ENCODE measurements at places on chromosomes 12 and 14.

- DNase-seq, result no peak
Observed at GRCh38 chr12:119178544-119179334, at the start of gene HSPB8. HSPB8 (plus strand) TSS chr12:119178931; CDS start chr12:119179313, 382 bp downstream.

- DNase-seq, result peak; percentile 60
Observed at GRCh38 chr14:22039938-22040780, 366.5 kb upstream of the OR4E1 start.

- DNase-seq, result no peak
Observed at GRCh38 chr14:35573911-35574310, 39.9 kb downstream of the INSM2 start.

GRCh38 chr12:67501362-67501761, 147.2 kb upstream of the DYRK2 start:
- DNase-seq, result no peak

DNA sequence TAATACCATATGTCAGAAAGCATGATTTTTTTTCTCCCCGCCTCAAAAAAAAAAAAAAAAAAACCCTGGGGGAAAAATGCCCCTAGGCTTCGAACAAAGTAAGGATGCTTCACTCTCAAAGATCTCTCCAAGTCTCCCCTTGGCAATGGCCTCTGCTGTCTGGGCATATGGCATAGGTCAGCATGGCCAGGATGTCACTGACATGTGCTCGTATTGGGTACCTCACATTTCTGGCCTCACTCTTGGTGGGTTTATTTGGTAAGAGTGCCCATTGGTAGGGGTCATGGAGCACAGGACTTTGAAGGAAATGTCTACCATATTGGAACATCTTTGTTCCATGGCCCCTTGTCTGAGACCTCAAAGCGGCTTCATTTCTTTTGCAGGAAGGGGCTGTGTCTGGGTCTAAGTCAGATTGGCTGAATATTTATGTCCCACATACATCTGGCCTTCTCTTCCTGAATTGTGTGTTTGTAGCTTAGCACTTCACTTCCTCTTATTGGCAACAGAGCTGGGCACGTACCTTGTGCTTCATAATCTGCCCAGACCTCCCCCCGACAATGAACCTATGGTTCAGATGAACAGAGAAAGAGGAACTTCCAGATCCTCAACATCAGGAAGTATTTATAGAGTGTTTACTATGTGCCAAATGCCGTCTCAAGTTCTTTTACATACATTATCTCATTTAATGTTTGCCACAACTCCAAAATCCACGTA, 36.3 kb upstream of the OAS1 start:
- DNase-seq, result no peak

DNA sequence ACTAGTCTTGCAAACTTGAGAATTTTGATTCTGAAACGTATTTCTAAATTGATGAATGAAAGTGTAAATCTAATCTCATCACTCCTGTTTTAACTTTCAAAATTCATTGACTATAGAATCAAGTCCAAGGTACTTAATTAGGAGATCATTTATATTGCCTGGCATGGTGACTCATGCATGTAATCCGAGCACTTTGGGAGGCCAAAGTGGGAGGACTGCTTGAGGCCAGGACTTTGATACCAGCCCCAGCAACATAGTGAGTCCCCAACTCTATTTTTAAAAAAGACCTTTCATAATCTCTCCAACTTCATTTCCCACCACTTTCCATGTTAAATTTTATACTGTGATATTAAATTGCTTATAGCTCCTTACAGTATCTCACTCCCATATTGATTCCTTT, 3.0 kb upstream of the MIPOL1 start:
- no peak for DNase-seq

DNA sequence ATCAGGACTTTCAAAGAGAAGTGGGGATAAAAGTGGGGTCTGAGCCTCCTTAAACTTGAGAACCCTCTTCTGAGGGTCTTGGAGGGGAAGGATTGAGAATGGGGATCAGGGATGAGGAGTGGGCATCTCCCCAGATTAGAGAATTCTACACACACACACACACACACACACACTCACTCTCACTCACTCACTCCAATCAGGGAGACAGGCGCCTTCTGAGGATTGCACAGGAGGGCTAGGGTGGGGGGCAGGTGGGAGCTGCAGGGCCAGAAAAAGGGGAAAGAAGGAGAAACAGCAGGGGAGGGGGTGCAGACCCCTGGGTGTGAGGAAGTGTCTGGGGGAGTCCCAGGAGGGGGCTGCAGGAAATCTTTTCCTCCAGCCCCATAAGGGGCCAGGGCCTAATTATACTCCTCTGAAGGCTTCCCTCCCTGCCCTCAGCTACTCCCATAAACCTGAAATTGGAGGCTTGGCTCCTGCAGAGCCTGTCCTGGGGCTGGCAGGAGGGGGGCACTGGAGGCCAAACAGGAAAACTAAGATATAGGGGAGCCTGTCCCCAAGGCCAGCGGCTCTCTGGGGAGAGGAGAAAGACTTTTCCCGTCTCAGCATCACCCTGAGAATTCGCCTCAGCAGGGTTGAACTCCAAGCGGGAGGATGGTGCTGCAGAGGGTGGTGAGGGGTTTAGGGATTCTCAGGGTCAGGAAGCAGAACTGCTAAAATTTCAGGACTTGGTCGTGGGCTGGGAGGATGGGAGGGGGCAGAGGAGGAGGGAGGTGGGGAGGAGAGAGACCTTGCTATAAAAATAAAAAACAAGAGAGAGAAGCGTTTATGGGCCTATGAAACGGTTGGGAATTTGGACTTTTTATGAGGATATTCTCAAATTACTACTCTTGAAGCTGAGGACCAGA, 1.6 kb downstream of the HOXC9 start:
- no peak for DNase-seq

DNA sequence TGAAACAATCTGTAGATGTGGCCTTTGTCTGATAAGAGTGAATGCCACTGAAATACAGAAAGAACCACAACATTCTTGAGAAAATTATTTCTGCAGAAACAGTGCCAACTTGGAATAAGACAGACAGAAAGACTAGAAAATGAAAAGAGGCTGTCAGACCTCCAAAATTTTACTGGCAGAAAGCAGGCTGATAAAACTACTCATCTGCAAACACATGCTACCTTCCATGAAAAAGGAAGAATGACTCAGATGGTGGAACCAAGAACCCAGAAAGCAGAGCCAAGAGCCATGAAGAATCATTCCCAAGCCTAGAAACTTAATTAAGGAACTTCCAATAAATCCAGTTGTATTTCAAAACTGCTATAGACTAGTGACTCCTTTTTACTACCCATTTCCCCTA, 31.9 kb upstream of the OSBPL8 start:
- no peak for DNase-seq

DNA sequence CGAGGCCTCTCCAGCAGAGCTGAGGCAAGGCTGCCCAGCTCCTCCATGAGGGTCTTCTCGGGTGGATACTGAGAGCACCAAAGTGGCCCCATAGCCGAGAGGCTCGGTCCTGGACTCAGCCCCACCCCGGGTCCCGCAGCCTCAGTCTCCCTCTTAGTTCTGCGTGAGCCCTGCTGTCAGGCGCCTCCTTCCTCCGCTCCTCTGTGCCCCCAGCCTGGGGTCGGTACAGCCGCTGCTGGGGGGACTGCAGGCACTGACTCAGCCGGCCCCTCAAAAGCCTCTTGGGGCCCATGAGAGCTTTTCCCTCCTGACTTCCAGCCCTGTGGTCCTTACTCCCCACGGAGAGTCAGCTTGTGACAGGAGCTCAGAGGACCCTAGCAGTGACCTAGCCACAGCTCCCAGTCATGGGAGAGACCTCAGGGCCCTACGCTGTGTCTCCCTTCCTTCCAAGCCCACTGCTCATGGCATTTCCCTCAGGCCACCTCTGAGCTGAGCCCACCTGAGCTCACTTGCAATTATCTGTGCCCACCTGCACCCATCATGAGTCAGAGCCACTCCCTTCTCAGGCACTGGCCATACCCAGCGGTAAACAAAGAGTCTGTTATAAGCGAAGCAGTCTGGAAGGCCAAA, 295.0 kb upstream of the RTL1 start:
- no peak for DNase-seq

DNA sequence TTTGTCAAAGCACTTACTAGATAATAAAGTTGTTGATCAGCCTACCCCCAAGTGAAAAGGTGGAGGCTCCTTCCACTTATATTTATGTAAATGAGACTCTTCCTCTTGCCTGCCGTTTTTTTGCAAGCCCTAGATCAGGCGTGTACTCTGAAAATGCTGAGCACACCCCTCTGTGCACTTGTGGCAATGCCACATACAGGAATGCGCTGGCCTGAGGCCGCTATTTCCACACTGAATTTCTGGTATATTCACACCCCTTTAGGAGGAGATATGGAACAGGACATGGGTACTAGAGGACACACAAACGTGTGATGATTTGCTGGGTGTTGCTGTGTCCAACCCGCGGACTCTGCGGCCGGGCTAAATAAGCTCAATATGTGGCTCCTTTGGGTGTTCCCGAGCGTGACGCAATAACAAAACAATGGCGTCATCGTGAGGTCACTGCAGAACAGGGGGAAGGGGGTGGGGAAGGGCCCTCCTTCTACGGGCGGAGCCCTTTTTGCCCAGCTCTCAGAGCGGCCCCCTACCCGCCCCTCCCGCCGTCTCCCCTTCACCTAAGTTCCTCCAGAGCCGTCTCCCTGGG, 554 bp upstream of the TSPAN31 start:
- DNase-seq, result peak; percentile 87

DNA sequence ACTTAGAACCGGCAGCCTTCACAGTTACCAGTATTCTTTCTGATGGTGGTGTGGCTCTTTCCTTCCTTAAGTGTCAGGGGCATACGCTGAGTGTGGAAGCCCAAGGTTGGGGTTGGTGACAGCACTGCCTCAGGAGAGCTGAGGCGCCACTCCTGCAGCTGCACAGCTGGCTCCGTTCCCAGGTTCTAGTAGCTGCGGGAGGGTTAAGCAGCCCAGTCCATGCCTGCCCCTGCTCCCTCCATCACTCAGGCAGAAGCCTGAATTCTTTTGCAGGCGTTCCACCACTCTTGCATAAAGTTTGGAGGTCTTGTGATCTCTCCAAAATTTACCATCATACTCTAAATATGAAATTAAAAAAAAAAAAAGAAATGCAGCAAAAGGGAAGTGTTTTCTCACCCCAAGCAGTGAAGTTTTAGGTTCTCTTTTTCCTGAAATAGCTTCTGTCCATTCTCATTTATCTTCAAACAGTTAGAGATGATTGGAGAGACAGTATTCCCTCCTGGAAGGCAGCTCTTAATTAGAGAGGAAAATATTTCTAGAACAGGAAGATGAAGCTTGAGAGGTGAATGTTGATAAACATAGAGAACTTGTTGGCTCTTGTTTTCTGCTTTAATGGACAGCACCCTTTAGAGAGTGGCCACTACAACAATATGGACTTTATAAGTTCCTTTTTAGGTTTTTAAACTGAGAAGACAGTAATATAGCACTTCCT, 136.1 kb downstream of the FGD4 start:
- DNase-seq, result no peak

- no peak for DNase-seq
Observed at GRCh38 chr12:10171973-10172728, at the start of gene OLR1. OLR1 (minus strand) TSS chr12:10172132; CDS start chr12:10172077, 55 bp downstream.

DNA sequence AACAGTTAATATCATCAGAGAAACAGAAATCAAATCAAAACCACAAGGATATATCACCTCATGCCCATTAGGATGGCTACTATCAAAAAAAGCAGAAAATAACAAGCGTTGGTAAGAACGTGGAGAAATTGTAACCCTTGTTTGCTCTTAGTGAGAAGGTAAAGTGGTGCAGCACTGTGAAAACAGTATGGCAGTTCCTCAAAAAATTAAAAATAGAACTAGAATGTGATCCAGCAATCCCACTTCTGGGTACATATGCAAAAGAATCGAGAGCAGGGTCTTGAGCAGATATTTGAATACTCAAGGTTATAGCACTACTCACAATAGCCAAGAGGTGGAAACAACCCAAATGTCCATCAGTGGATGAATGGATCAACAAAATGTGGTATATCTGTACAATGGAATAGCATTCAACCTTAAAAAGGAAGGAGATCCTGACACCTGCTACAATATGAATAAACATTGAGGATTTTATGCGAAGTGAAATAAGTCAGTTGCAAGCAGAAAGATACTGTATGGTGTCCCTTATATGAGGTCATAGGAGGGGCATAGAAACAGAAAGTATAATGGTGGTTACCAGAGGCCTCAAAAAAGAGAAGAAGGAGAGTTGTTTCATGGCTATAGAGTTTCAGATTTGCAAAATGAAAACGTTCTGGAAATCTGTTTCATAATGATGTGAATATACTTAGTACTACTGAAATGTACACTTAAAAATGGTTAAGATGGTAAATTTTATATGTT, 131.0 kb upstream of the EEA1 start:
- no peak for DNase-seq

GRCh38 chr12:119540476-119540875, 53.1 kb upstream of the TMEM233 start:
- no peak for DNase-seq

GRCh38 chr12:89657066-89657465, 51.6 kb downstream of the ATP2B1 start:
- DNase-seq, result no peak

GRCh38 chr12:19915392-19916195, 452.7 kb upstream of the PDE3A start:
- DNase-seq, result no peak

DNA sequence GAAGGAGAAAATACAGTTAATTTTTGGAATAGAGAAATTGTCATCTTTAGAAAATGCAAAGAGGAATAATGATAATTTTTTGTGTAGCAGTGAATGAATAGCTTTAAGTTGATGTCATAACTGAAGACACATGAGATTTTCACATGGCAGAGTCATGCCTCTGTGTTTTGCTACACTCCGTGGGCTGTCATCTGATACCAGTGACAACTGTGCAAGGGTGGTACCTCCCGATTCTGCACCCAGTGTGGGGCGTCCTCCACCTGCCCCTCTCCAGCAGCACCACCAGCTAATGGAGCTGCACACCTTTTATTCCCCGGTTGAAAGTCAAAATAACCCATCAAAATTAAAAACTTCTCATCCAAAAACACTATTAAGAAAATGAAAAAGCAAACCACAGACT, 47.2 kb downstream of the ANKRD9 start:
- no peak for DNase-seq

- peak; percentile 65 for DNase-seq
Observed at GRCh38 chr12:45732250-45732649, 2.7 kb downstream of the ARID2 start.

GRCh38 chr14:70183991-70184390, 4.8 kb downstream of the SLC8A3 start:
- DNase-seq, result no peak

DNA sequence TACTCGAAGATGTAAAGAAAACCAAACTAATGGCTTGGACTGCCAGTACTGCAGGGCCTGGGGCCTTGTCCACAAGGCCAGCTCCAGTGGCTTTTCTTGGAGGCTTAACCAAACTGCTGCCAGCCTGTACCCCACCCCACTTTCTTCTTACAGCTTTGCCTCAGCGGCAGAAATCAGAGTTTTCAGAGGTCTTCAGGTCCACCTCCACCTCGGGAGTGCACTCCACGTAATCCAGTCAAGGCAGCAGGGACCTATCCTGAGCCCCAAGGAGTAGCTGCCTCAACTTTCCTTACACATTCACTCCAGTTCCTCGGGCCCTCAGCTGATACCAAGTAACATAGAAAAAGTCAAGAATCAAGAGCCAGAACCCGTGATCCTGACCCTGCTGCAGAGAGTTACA, 19.6 kb downstream of the PRMT8 start:
- no peak for DNase-seq

- peak; percentile 30 for DNase-seq
Observed at GRCh38 chr12:87995581-87996178, 33.5 kb downstream of the C12orf50 start.

- DNase-seq, result peak; percentile 57
Observed at GRCh38 chr14:60064491-60065072, 27.1 kb upstream of the PCNX4 start.

- DNase-seq, result no peak
Observed at GRCh38 chr12:92271341-92271740, 125.7 kb upstream of the BTG1 start.

All from CD4-positive, alpha-beta T cell treated with Interleukin-10 for 1 hour (primary cell).